Vein endothelial cell (primary cell): ENCODE measurements at places on chromosomes 6 and 20. TPM values are rescaled to one million over a fixed set of nuclear protein-coding genes. Genes with fewer than 3 reads are reported as not detected.

Gene MUC21
- total RNA-seq = not detected in 2 replicates

Gene RIPK1
- total RNA-seq = 18.6 and 22.6 TPM in 2 replicates

Gene TMC2
- total RNA-seq = not detected in 2 replicates

Gene PLA2G7
- under 0.01 and 0.19 TPM in 2 replicates for total RNA-seq

Gene NRSN1
- total RNA-seq = not detected in 2 replicates

Gene CPNE5
- total RNA-seq = 10.1 and 23.5 TPM in 2 replicates

Gene SLC9A8
- total RNA-seq = 8.2 and 10.4 TPM in 2 replicates

Gene MYH7B
- not detected in 2 replicates for total RNA-seq

Gene NOX3
- total RNA-seq = not detected in 2 replicates

Gene ASIP
- not detected in 2 replicates for total RNA-seq

Gene TMEM74B
- total RNA-seq = 1.1 and 3.3 TPM in 2 replicates

Gene PEX7
- total RNA-seq = 3.8 and 4.2 TPM in 2 replicates

Gene SAMD3
- total RNA-seq = not detected in 2 replicates

Gene TSBP1
- not detected in 2 replicates for total RNA-seq

Gene SCUBE3
- total RNA-seq = 1.3 and 1.7 TPM in 2 replicates

Gene PSMF1
- total RNA-seq = 76.8 and 152 TPM in 2 replicates

Gene ISM1
- not detected in 2 replicates for total RNA-seq

Gene PRDM13
- total RNA-seq = not detected in 2 replicates

Gene SLC16A10
- total RNA-seq = not detected in 2 replicates

Gene MOXD1
- 0.29 TPM in 1 of 2 replicates, not detected in the other for total RNA-seq

Gene CTAGE9
- total RNA-seq = not detected in 2 replicates

Gene EMILIN3
- total RNA-seq = not detected in 2 replicates

Gene C6orf15
- 0.33 TPM in 1 of 2 replicates, not detected in the other for total RNA-seq

Gene PHACTR1
- 13.1 and 13.4 TPM in 2 replicates for total RNA-seq

Gene SIRPD
- total RNA-seq = not detected in 2 replicates

Gene CGA
- not detected in 2 replicates for total RNA-seq

Gene SLC22A1
- 0.19 and 0.65 TPM in 2 replicates for total RNA-seq
